GM12878 (cell line): ENCODE measurements at places on chromosomes 13 and 19. TPM values are rescaled to one million over a fixed set of nuclear protein-coding genes. Genes with fewer than 3 reads are reported as not detected.

Gene KLK11
- total RNA-seq = not detected in 2 replicates

Gene SPACA4
- total RNA-seq = not detected in 2 replicates

DNA sequence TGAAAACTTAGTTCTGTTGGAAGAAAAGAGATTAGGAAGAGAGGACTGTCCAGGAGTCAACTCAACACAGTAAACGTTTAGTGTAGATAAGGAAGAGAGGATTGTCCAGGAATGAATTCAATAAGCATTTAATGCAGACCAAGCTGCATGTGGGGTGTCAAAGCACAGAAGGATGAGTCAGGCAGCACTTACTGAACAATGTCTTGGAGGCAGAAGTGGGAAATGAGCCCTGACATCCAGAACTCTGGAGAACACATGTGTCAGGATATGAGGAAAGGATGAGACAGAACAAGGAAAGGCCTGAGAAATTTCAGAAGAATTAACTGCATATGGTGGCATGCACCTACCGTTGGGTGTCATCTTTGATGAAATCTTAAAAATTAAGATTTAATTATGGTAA lies 429.2 kb upstream of the HTR2A start:
- DNase-seq = no peak

GRCh38 chr19:53907690-53908089 lies 1.4 kb upstream of the CACNG7 start:
- DNase-seq = no peak

GRCh38 chr19:13132471-13133180 lies 14.6 kb downstream of the NACC1 start:
- no peak for DNase-seq

DNA sequence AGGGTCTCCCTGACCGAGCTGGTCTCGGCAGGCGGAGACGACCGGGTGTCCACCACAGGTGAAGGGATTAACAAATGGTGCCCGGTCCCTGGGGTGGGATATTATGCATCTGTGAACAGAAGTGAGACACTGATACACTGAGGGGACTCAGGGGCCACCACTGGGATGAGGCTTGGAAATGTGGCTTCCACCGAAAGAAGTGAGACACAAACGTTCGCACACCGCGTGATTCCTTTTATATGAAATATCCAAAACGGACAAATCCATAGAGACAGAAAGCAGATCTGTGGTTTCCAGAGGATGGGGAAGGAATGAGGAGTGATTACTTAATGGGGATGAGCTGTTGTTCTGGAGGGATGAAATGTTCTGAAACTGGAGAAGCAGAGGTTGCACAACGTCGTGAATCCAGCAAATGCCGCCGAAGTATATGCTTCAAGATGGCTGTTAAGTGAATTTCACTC lies 47.5 kb downstream of the C13orf46 start:
- no peak for DNase-seq

- DNase-seq = no peak
Observed at GRCh38 chr19:51158474-51159129, 16.5 kb downstream of the SIGLEC7 start.

GRCh38 chr13:51524312-51524711 lies 60.0 kb upstream of the WDFY2 start:
- DNase-seq = no peak

DNA sequence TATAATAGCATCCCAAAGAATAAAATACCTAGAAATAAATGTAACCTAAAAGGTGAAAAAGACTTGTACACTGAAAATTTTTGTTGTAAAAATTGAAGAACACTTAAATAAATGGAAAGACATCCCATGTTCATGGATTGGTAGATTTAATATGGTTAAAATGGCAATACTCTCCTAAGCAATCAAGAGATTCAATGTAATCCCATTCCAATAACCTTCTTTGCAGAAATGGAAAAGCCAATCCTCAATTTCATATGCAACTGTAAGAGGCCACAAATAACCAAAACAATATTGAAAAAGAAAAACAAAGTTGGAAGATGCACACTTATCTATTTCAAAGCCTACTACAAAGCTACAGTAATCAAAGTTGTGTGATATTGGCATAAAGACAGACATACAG lies 17.7 kb downstream of the DZIP1 start:
- no peak for DNase-seq

- DNase-seq = no peak
Observed at GRCh38 chr13:113049521-113049941, 56.1 kb upstream of the F7 start.

GRCh38 chr19:524062-524674 lies 7.4 kb upstream of the CDC34 start:
- DNase-seq = no peak

GRCh38 chr19:18396471-18397241 lies 766 bp downstream of the LRRC25 start:
- DNase-seq = no peak

- no peak for DNase-seq
Observed at GRCh38 chr13:51717786-51718398, 86.1 kb downstream of the DHRS12 start.

DNA sequence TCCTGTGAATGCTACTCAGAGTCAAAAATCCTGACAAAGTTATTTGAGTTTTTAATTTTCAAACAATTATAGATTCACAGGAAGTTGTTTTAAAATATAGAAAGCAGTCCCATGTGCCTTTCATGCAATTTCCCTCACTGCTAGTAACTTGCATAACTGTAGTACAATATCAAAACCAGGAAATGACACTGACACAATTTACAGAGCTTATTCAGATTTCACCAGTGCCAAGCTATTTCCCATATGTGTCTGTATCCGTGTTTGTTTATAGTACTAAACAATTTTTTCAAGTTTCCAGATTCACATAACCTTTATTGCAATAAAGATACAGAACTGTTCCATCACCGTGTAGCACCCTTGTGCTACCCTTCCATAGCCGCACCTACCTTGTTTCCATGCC lies 934.6 kb downstream of the PCDH17 start:
- no peak for DNase-seq
